ENCODE measurements at places on chromosomes 2 and 18. TPM values are rescaled to one million over a fixed set of nuclear protein-coding genes. Genes with fewer than 3 reads are reported as not detected.

Gene CYTIP
- 520 TPM for total RNA-seq

Gene ALPI
- not detected for total RNA-seq

Gene RGPD4
- 0.07 TPM for total RNA-seq

Gene TMEM18
- total RNA-seq: 34.6 TPM

Gene TMEM169
- 0.83 TPM for total RNA-seq

DNA sequence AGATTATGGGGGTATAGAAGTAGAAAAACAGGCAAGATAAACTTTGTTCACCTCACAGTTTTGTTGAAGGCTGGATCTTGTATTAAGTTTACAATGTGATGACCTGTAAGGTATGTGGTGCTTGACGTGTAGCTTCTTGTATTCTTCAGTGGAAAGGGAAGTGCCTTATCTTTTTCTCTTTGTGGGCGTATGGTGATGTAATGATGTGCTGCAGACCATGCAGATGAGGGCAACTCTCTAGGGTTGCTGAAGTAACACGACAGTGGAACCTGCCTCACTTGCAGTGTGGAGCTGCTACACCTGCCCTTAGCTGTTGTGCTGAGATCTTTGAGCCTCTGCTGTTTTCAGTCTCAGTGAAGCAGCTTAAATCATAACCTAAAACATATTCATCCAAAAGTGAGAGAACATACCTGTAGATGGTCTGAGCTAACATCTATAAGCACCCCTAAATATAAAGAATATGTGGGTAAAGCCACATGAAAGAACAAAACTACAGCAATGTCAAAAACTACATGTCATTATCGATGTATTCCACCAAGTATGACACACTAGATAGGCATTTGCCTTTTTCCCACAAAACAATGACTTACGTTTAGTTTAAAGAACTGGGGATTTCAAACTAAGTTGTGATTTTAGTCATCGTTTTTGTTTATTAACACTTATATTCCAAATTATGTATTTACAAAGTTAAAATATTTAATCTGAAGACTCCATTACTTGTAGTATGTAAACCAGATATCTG is 1144.1 kb downstream of the CNTNAP5 start:
- H3K4me1 ChIP-seq: no peaks in the 10 kb centered on the region
- H3K36me3 ChIP-seq: no peaks in the 10 kb centered on the region
- DNase-seq: no peak
- H3K27me3 ChIP-seq: no peaks in the 10 kb centered on the region
- H3K4me3 ChIP-seq: no peak overlapping the region
- no peak overlapping the region for H3K27ac ChIP-seq

DNA sequence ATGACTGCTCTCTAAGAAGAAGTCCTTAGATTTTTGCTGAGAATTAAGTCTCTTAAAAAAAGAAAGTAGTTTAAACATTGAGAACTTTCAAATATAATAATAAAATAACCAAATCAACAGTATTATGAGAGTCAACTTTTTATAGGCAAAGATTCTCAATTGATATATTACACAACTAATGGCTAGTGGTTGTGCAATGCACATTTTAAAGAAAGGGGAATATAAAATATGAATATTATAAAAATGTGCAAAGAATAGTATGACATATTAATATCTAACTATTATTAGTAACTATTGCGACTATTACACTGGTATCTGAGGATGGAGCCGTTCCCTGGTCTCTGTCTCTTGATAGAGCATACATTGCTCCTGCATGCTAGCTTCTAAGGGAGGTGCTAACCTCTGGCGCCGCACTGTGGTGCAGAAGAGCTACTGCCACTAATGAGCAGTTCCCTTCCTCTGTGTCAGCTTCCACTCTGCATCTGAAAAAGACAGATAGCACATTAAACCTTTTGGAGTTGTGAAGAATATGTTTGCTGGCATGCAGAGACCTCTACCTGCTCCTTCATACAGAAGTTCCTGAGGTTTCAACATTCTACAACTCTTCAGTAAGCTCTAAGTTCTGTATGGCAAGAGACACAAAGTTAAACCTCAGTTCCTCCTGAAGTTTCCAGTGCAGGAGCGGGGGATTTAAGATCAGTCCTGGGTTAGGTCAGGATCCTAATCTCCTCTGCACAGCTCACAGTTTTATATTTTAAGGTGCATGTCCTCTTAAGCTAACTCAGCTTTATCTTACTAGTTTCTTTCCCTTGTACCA is 3.5 kb upstream of the SLC9A2 start:
- H3K27ac ChIP-seq: no peak overlapping the region
- H3K27me3 ChIP-seq: peaks cover 36% of the 10 kb centered on the region
- peak; percentile 69 for DNase-seq
- no peaks in the 10 kb centered on the region for H3K36me3 ChIP-seq
- no peak overlapping the region for H3K4me3 ChIP-seq
- H3K4me1 ChIP-seq: peaks cover 13% of the 10 kb centered on the region

DNA sequence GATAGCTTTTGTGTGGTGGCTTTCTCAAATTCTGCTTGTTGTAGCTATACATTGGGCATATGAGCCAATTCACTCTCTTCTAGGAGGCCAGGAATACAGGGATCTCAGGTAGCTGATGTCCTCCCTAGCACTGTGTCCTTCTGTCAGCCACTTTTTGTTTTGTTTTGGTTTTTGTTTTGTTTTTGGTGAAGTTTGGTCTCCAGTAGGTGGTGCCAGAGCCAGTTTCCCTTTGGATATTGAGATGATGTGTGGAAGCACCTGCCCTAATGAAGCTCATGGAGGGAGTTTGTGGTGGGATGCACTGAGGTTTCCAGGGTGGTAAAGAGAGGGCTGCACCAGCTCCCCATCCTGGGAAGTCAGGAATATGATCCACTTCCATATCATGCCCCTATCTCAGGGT is 100.5 kb upstream of the VWC2L start:
- no peak for DNase-seq
- H3K4me1 ChIP-seq: no peaks in the 10 kb centered on the region
- no peaks in the 10 kb centered on the region for H3K36me3 ChIP-seq
- H3K27me3 ChIP-seq: no peaks in the 10 kb centered on the region

- no peaks in the 10 kb centered on the region for H3K36me3 ChIP-seq
- H3K4me1 ChIP-seq: no peaks in the 10 kb centered on the region
- H3K27me3 ChIP-seq: no peaks in the 10 kb centered on the region
- no peak overlapping the region for H3K4me3 ChIP-seq
- DNase-seq: no peak
Observed at GRCh38 chr18:4256766-4257417, 198.2 kb downstream of the DLGAP1 start.

- H3K27me3 ChIP-seq: peaks cover 39% of the 10 kb centered on the region
- DNase-seq: no peak
- H3K4me3 ChIP-seq: peak within 1 kb of the TSS; percentile 47
Observed at GRCh38 chr2:219571311-219572236, at the start of gene OBSL1. Gene OBSL1 (minus strand): TSS chr2:219571539. CDS start chr2:219571232, 307 bp downstream.

DNA sequence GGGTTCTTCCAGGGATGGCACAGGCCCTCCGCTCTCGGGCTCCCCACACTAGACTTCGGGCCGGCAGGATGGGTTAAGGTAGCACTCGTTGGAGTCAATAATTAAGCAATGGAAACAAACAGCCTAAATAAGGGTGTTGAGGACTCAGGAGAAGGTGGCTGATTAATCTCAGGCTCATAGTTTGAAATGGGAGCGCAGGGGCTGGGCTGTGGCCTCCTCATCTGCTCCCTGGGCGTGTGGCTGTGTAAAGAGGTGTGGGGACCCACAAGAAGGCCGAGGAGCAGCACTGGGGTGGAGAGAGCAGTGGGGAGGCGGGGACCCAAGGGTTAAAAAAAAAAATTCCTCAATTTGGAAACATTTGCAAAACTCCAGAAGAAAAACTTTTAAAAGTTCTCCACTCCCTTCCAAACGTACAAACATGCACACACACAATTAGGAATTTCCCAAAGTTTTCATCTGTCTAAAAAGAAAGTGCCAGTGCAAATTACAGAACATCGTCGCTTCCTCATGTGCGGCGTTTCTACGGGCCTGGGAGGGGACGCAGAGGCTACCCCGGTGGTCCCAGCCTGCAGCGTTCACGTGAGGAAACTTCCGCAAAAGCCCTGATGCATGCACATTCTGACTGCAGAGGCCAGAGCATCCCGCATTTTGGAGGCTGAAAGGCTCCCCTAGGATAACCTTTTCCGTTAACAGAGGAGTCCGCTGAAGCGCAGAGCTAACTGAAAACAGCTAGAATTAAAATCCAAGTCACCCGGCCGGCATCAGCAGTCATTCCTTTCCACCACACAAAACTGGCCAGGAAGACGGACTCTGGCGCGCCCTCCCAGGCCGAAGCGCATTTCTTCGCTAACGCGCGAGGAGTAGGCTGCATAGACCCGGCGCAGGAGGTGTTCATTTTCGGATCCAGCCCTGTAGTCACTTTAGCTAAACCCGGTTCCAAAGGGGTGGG is 1.0 kb upstream of the TUBB6 start:
- H3K36me3 ChIP-seq: peaks cover 5% of the 10 kb centered on the region
- H3K27me3 ChIP-seq: peaks cover 40% of the 10 kb centered on the region

- no peak overlapping the region for H3K27ac ChIP-seq
- H3K4me3 ChIP-seq: no peak overlapping the region
- no peak for DNase-seq
- no peaks in the 10 kb centered on the region for H3K27me3 ChIP-seq
- H3K4me1 ChIP-seq: no peaks in the 10 kb centered on the region
Observed at GRCh38 chr18:23595591-23595990, 9.3 kb upstream of the NPC1 start.
